ENCODE measurements at places on chromosomes 7 and 10. TPM values are rescaled to one million over a fixed set of nuclear protein-coding genes. Genes with fewer than 3 reads are reported as not detected.

NKX2-3 gene
- not detected for total RNA-seq

DNA sequence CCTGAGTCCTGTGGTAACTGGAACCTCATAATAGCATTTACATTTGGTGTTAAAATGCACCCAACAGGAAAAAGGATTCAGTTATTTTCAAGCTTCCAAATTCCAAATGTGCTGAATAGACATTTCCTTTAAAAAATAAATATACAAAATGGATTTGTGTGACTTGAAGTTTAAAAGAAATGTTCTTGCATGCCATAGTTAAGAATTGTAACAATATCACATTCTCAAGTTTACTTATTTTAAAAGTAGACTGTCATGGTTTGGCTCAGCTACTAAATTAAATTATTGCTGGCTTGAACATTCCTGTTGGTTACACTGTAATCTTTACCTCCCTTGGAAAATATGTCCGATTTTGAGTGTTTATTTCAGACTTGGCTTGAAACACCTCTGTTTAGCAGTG lies 31.5 kb downstream of the BICC1 start:
- no peak for DNase-seq

- no peak for DNase-seq
These were observed 655 bp downstream of the LMTK2 start for GRCh38 chr7:98107313-98107721.

- no peak for DNase-seq
These were observed 61.0 kb downstream of the STEAP1B start for GRCh38 chr7:22438994-22439393.

Measured in activated CD8-positive, alpha-beta memory T cell treated with anti-CD3 and anti-CD28 coated beads, Interleukin-2, amount 10 ng/mL, durations not matched to agents 7 days and 5 days (primary cell).